ENCODE measurements at places on chromosomes 7 and 10. TPM values are rescaled to one million over a fixed set of nuclear protein-coding genes. Genes with fewer than 3 reads are reported as not detected.

FAM180A gene
- total RNA-seq: 6.9 TPM

GRCh38 chr7:96579119-96579518 lies 130.5 kb downstream of the SEM1 start:
- no peak overlapping the region for H3K27ac ChIP-seq
- no peaks in the 10 kb centered on the region for H3K27me3 ChIP-seq
- DNase-seq: no peak
- H3K36me3 ChIP-seq: no peaks in the 10 kb centered on the region
- H3K4me1 ChIP-seq: no peaks in the 10 kb centered on the region

NPS gene
- not detected for total RNA-seq

PDE6C gene
- total RNA-seq: not detected

DNA sequence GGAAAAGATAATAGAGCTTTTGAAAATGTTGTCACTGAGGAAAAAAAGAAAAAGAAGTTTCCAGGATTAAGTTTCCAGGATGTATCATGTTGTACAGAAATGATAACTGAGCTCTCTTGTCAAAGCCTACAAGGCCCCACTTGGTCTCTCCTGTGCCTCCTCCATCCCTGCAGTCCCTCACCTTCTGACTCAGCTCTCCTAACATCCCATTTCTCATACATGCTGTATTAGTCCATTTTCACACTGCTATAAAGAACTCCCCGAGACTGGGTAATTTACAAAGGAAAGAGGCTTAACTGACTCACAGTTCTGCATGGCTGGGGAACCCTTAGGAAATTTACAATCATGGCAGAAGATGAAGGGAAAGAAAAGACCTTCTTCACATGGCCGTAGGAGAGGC lies 3.8 kb upstream of the DGKI start:
- no peaks in the 10 kb centered on the region for H3K4me1 ChIP-seq
- no peak for DNase-seq

GRID2IP gene
- 0.73 TPM for total RNA-seq
